ENCODE measurements at places on chromosomes 13 and 19. TPM values are rescaled to one million over a fixed set of nuclear protein-coding genes. Genes with fewer than 3 reads are reported as not detected.

LAMP1 gene
- total RNA-seq: 50.7 TPM

LRG1 gene
- total RNA-seq: 0.52 TPM

MAU2 gene
- 16.9 TPM for total RNA-seq

- no peak for DNase-seq
Observed at GRCh38 chr13:65650321-65650720, 1579.8 kb downstream of the PCDH9 start.

GRCh38 chr19:15213715-15214381 lies 13.1 kb upstream of the NOTCH3 start:
- no peak for DNase-seq

DNA sequence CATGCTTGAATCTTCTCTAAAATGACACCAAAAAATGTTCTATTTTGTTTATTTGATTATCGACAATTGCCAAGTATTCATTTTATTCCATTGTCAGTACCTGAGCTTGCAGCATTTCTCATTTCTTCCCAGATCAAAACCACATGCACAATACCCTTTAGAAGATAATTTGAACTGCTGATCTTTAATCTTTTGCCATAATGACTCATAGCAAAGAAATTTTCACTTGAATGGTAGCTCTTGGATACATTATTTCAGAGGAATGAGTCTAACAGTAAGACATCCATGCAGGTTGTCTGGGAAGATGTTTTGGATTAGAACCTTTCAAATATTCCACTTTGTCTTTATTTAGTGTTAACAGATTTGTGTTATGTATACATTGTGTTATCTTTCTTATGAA lies 42.0 kb upstream of the RXFP2 start:
- DNase-seq: no peak

GRCh38 chr13:48251611-48252081 lies 18.6 kb downstream of the ITM2B start:
- no peak for DNase-seq

GRCh38 chr13:59865398-59865797 lies 298.3 kb downstream of the DIAPH3 start:
- no peak for DNase-seq

DNA sequence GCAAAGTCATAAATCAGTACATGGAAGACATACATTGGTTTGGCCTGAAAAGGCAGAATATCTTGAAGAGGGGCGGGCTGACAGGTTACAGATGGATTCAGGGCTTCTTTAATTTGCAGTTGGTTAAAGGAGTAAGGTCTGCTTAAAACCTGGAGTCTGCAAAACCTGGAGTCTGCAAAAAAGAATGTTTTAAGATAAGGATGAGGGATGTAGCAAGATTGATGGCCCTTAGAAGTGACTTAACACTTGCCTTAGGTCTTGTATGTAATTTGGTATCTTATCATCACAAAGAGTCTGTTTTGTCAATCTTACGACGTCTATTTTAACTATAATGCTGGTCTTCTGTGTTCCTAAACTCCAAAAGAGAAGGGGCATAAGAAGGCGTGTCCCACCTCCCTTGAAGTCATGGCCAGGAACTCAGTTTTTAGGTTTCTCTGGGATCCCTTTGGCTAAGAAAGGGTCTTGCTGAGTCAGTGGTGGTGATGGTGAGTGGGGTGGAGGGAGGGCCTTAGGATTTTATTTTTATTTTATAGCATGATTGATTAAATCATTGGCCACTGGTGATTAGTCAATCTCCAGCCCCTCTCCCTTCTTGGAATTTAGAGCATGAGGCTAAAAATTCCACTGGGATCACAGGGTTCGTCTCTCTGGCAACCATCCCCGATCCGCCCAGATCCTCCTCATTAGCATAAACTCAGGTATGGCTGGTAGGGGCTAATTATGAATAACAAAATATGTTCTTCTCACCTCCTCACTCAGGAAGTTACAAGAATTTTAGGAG lies 10.1 kb upstream of the HAS1 start:
- no peak for DNase-seq

UQCR11 gene
- total RNA-seq: 167 TPM

GRCh38 chr13:112171570-112171965 lies 104.6 kb downstream of the SOX1 start:
- no peak for DNase-seq

GRCh38 chr19:7115721-7116120 lies 46.2 kb downstream of the ZNF557 start:
- DNase-seq: no peak

All from thymus (tissue), 14 donors.